ENCODE measurements at places on chromosomes 3 and 15.

DNA sequence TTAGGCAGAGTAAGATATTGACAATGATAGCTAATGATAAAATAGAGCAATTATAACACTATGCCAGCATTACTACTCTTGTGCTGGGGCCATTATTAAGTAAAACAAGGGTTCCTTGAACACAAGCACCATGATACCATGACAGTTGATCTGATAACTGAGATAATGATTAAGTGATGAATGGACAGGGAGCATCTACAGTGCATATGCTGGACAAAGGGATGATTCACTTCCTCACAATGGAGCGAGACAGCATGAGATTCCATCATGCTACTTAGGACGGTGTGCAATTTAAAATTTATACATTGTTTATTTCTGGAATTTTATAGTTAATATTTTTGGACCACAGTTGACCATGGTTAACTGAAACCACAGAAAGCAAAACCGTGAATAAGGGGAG is 156.6 kb downstream of the FHIT start:
- no peak for DNase-seq

DNA sequence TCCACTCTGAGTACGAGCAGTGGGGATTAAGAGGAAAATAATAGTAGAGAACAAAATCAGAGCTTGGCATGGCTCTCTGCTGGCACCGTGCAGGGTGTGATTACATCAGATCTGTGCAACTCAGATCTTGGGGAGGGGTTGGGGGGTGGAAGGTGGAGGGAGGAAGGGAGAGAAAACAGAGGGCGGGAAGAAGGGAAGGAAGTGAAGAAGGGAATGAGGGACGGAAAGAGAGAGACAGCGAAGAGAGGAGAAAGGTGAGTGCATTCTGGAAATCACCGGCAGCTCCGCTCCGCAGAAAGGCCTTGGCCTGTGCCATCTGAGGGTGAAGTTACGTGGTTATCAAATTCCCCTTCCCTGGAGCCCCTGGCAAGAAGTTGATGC is 31.0 kb upstream of the ADAMTS17 start:
- DNase-seq, result no peak

- DNase-seq, result no peak
These were observed 1.6 kb downstream of the TATDN2 start for GRCh38 chr3:10249833-10250232.

DNA sequence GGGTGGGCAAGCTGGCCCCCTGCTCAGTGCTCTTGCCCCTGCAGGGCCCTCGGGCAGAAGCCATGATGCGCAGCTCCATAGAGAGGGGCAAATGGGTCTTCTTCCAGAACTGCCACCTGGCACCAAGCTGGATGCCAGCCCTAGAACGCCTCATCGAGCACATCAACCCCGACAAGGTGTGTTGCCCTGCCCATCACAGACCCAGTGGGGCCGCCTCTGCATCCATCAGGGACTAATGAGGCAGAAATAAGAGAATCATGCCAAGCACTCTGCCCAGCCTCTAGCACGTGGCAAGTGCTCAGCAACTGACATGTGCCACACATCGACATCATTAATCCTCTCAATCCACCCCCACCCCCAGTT is 49.4 kb downstream of the SEMA3G start:
- DNase-seq, result no peak

DNA sequence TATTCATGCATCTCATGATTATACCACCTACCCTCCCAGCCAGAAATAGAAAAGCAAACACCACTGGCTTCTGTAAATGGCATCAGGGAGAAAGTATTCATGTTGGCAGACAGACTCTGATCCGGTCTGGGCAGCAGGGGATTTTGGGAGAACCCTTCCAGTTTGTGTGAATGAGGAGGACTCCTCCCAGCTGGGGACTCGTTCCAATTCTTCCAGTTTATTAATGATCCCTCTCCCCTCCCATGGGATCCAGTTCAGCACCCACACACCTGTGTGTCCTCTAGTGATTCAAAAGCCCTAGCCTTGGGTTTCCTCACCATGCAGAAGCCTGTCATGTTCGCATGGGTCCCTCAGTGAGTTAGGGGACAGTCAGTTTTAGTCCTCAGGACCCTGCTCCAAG is 110.9 kb downstream of the IQSEC1 start:
- DNase-seq, result no peak

- no peak for DNase-seq
These were observed 1.3 kb downstream of the ADAMTS7 start for GRCh38 chr15:78810003-78810361.

DNA sequence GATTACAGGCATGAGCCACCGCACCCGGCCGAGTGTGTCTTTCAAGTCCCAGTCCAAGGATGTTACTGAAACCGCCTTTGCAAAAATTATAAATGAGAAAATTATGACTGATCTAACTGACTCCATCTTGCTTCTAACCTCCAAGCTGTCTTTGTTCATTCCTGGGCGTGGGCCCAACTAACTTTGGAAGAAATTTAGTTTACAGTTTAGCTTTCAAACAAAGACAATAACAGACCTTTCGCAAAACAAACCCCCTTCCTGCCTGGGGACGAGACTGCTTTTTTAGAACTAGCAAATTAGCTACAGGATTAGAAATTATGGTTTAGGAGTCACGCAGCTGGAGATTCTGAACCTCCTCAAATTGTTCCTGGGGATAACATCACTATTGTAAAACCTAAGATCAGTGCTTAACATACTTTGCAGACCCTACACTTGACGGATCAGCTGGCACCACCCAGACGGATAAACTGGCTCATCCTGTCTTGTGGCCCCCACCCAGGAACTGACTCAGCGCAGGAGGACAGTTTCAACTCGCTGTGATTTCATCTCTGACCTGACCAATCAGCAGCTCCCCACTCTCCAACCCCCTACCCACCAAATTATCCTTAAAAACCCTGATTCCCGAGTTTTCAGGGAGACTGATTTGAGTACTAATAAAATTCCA is 23.8 kb downstream of the NANOGP8 start:
- DNase-seq, result no peak
